ENCODE measurements at places on chromosomes 7 and 10.

- DNase-seq = no peak
Measured at GRCh38 chr7:123604739-123605138, 3.1 kb downstream of the ASB15 start.

DNA sequence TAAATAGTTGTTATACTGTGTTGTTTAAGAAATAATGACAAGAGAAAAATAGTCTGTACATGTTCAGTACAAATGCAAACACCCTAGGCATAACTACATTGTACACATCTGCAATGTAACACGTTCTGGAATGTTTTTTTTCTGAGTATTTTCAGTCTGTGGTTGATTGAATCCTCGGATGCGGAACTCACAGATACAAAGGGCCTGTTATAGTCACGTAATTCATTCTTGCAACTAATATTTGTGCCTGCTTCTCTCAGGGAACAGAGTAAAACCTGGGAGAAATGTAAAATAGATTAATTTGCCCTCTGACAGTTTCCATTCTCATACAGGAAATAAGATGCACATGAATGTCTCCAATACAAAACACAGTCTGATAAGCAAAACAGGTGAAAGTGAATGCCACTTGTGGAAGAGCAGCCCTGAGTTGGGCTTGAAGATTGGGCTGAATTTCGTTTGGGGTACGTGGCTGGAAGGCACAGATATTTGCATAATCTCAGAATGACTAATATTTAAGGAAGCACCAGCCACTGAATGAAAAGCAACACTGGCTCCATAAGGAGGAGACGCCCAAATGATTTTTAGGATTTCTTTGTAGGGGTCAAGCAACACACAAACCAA, 19.1 kb downstream of the DENND2A start:
- DNase-seq = no peak

GRCh38 chr10:129854796-129855705, 109.0 kb downstream of the EBF3 start:
- DNase-seq = no peak

DNA sequence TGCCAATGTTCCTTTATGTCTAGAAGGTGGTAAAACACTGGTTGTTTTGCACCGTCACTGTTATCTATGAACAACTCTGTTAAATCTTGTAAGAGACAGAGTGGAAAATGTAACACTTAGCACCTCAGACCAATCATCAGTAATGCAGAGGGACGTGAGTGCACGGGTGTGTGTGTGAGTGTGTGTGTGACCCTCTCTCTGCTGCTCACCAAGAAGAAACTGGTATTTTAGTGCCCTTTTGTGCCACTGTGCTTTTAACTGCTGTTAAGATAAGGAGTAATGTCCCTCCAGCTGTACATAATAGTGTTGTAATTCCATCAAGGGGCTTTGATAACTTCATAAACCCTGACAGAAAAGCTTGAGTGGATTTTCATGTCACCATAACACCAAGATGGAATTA, 130.1 kb downstream of the CREB5 start:
- no peak for DNase-seq

DNA sequence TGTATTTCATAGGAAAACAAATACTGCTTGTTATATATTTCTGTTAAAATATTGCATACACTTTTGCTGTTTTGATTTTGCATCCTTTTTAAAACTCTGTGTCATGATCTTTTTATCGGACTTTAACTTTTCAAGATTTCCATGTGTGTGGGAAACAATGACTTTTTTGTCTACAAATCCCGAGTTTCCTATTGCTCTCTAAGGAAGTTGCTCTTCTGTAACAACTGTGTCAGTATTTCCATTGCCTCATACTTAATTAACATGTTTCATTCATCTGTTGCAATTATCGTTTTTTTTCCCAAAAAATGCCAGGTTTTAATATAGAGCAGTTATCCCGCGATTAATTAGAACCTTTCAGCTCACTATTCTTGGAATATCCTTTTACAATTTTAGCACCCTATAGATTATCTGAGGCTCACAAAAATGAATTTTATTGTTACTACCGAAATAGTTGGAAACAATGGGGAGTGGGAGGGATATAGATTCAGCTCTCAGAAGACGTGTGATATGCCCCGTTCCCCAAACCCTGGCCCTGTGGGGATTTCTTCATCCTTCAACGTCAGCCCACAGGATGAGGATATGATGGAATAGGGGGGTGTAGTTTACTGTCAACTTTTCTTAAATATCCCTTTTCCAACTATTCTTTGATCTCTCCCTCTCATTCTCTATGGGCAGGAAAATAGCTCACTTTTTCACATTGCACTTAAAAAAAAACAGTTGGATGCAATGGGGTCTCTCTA, 297.6 kb upstream of the IGFBP3 start:
- no peak for DNase-seq

DNA sequence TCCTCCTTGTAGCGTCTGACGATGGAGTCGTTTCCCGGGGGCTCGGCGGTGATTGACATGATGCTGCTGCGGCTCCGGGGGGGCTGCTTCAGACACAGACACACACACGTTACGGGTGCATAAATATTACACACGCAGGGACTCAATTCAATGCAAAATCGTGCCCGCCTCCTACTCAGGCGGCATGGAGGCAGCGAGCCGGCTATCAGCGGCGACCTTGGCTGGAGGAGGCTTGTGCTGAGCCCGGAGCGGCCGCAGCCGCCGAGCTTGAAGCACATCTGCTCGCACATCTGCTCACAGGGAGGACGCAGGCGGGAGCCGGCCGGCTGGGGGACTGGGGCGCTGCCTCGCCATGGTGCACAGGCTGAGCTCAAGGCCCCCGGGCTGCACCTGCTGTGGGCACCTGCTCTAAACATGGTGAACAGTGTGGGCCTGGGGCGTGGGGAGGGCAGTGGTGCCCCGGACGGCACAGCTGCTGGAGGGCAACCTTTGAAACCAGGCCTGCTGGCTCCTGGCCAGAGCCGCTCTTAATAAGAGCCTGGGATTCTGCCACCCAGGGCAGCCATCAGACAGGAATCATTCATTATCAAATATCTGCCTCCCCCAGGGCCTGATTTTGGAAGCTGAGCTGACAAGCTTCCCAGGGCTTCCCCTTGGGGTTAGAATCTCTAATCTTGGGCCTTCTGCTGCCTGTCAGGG, 84.7 kb upstream of the GNA12 start:
- DNase-seq = no peak

- no peak for DNase-seq
Measured at GRCh38 chr7:128830231-128831177, at the start of gene FLNC. Gene FLNC (plus strand): TSS chr7:128830406. CDS start chr7:128830638, 232 bp downstream.

- DNase-seq = no peak
Measured at GRCh38 chr10:73827346-73828089, 16.1 kb upstream of the NDST2 start.

DNA sequence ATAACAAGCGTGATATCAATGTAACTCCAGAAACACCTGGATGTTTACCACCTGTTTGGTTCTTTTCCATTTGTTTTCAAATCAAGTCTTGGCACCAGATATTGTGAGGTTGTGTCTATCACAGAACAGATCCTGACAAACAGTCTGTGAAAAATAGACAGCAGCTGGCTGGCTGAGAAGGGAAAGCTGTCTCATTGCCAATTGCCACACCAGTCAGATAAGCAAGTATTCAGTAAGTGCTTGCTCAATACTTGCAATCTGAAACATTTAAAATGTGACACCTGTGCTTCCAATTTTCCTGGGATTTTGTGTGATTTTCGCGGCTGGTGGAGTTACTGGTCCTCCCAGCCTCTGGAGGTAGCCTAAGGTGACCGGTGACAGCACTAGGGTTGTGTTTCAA, 147.9 kb upstream of the MYO3A start:
- DNase-seq = no peak

Data from NCI-H187 treated with DMSO at 0.1 percent for 48 hours (cell line).